ENCODE measurements at places on chromosomes 1 and 21.

- no peak for DNase-seq
These were observed 31.4 kb upstream of the BCL9 start for GRCh38 chr1:147509786-147510395.

DNA sequence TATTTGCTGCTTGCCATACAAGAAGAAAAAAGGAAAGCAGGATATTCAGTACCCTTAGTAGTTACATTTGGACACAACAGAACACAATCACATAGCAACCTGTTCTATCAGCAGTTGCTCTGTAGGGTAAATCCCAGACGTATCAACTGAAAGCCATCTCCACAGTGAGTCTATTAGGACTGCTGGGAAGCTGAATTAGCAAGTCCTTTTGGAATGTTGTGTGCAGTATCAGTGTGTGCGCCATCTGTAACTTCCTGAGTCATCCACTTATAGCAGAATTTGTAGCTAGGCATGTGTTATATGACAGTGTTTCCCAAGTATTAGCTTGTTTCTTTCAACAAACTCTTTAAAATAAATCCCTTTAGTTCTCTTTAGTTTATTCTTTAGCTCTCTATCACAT is 21.3 kb downstream of the CCDC30 start:
- no peak for DNase-seq

DNA sequence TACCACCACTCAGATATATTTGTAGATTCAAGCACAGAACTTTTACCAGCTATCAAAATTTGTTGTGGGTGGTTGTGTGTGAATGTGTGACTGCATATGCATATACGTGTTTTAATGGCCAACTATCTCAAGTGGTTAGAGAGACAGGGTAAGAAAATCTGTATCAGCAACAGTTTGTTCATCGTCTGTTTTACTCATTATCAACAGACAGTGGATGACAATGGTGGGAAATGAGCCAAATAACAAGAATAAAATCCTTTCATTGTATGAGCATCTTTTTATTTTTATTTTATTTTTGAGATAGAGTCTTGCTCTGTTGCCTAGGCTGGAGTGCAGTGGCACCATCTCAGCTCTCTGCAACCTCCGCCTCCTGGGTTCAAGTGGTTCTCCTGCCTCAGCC is 22.7 kb upstream of the DYNLT5 start:
- DNase-seq, result no peak

- DNase-seq, result no peak
These were observed 672.8 kb downstream of the LMO4 start for GRCh38 chr1:88001460-88001859.

DNA sequence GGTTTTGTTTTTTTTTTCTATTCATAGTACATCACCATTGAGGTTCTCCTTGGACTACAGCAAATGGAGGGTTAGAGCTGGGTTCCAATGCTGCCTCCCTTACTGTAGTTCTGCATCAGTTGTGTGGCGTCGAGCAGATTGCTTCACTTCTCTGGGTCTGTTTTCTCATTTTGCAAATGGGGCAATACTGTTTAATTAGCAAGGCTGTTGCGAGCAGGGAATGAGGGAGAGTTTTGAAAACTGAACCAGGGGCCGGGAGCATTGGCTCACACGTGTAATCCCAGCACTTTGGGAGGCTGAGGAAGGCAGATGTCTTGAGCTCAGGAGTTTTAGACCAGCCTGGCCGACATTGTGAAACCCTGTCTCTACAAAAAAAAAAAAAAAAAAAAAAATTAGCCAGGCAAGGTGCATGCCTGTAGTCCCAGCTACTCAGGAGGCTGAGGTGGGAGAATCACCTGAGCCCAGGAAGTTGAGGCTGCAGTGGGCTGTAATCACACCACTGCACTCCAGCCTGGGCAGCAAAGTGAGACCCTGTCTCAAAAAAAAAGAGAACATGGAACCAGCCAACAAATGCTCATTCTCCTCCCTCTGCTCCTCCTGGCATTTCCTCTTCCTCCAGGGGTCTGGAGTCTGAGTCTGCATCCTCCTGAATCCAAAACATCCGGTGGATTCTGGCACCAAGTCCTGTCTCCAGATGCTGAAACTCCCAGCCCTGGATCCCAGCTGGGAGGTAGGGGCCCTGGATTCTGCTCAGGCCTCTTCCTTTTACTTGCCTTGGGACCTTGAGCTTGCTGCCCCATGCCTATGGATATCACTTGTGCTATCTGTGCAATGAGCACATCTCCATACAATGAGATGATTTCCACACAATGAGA is 3.7 kb upstream of the PLOD1 start:
- DNase-seq, result no peak

GRCh38 chr1:101239095-101240040 is 2.5 kb downstream of the S1PR1 start:
- DNase-seq, result peak; percentile 29

DNA sequence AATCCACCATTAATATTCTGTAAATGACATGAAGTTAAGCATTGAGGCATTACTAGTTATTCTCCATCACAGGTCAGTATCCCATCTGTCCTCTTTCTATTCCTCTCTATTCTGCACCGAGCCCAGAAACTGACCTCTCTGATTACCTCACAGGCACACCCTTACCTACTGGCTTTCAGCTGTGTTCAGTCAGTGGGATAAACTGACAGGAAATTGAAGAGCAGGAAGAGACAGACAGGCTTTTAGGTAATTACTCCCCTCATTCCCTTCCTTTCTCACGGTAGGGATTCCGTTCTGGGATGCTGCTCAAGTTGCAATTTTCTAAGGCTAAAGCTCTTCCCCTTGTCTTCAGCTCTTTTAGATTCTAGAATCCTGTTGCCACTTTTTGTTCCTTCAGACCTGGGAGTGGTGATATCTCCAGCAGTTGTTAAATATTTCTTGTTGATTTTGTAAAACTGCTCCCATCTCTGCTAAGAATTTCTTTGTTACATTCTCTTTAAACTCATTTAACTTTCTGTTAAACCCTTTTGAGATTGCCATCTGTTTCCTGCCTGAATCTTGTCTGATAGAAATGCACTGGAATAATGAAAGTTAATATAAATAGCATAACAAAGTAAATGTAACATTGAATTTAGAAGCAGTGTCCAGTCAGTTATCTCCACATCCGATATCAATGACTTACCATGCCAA is 1063.4 kb downstream of the PLA2G4A start:
- DNase-seq, result no peak

DNA sequence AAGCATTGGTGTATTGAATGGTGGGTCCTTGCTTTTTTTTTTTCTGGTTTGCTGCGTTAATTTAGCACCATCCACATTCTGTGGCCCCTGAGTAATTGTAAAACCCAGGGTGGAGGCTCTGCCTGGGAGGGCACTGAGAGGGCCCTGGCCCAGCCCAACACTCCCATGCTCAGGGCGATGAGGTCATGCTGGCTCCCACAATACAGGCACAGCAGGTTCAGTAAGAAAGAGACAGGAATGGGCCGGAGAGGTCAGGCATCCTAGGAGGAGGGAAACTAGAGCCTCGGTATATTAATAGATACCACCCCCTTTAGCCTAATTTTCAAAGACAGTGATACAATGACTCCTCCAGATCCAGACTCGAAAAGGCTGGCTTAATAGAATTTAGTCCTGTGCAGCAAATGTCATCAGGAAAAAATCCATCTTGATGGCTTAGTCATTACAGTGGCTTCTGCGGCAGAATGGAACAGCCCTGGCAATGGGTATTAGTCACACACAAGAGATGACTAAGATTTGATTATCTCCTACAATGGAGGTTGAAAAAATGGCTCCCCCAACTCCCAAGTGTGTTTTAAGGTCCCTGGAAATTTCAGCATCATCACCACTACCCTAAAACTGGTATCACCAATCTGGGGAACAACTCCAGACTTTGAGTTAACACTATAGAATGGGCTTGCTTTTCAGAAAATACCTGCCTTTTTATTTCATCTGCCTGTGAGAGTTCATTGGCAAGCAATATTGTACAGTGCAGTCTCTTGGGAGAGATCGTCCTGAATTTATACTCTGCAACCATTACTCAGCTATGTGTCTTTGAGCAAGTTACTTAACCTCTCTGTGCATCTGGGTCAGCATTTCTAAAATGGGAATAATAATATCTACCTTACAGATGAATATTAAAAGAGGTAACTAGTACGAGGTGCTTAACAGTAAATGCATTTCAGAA is 43.9 kb upstream of the LYST start:
- no peak for DNase-seq

GRCh38 chr1:110068646-110069403 is 1.6 kb downstream of the ALX3 start:
- no peak for DNase-seq

DNA sequence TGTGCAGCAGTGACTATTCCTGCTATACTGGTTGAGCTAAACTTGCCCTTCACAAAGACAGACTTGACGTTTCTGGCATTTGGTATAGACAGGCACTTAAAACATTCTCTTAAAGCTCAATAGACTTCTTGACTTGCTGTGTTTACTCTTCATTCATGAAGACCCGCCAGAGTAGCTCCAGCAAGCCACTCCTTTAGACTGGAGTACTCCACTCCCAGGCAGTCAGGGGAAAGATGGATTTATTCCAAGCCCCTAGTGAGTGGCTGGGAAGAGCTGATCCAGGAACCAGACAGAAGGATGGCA is 70.7 kb downstream of the EVA1C start:
- DNase-seq, result no peak

DNA sequence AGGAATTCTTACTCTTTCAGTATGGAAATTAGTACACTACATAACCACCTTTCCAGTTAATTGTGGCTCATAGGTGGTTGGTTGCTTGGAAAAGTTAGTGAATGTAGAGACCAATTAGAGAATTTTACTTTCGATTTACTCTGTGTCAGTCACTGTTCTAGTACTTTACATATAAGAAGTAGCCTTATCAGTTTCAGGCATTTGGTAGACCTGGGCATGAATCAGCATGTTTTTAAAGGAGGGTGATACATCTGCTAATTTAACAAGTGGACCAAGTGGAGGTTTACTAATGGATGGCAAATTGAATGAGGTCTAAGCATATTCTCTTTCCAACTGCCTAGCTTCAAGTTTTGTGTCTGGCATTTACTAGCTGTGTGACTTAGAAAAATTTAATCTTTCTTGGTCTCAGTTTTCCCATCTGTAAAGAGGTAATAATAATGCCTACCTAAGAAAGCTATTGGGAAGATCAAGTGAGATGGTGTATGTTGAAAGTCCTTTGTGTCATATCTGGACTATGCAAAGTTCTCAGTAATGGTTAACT is 1158.6 kb downstream of the PLA2G4A start:
- DNase-seq, result no peak
